Aortic smooth muscle cell (primary cell): ENCODE measurements at places on chromosomes 2 and 18. TPM values are rescaled to one million over a fixed set of nuclear protein-coding genes. Genes with fewer than 3 reads are reported as not detected.

The POMC gene
- 1.2 and 1.3 TPM in 2 replicates for total RNA-seq

The CCL20 gene
- not detected in 2 replicates for total RNA-seq

The TPO gene
- not detected in 2 replicates for total RNA-seq

The ACVR1C gene
- under 0.01 and 0.19 TPM in 2 replicates for total RNA-seq

The EFR3B gene
- total RNA-seq: 1.4 and 3.3 TPM in 2 replicates

The WNT6 gene
- not detected in 2 replicates for total RNA-seq

The TMEM37 gene
- total RNA-seq: 0.13 TPM in 1 of 2 replicates, not detected in the other

The CLEC4F gene
- total RNA-seq: not detected in 2 replicates

The ANO7 gene
- 0.25 and 0.40 TPM in 2 replicates for total RNA-seq

The STPG4 gene
- total RNA-seq: 0.44 and 0.53 TPM in 2 replicates

The IL1RL1 gene
- 0.62 and 1.1 TPM in 2 replicates for total RNA-seq

The XDH gene
- total RNA-seq: under 0.01 and 0.06 TPM in 2 replicates

The CYTIP gene
- 1.7 and 2.4 TPM in 2 replicates for total RNA-seq

The DHRS9 gene
- total RNA-seq: not detected in 2 replicates

The CLASP1 gene
- 27.1 and 34.9 TPM in 2 replicates for total RNA-seq

The HRH4 gene
- total RNA-seq: under 0.01 and 0.06 TPM in 2 replicates
